ENCODE measurements at places on chromosomes 1 and 21. TPM values are rescaled to one million over a fixed set of nuclear protein-coding genes. Genes with fewer than 3 reads are reported as not detected.

GRCh38 chr1:63454269-63454668 is 68.8 kb downstream of the ITGB3BP start:
- DNase-seq: no peak

Gene BMP8B
- total RNA-seq: 1.8 TPM

DNA sequence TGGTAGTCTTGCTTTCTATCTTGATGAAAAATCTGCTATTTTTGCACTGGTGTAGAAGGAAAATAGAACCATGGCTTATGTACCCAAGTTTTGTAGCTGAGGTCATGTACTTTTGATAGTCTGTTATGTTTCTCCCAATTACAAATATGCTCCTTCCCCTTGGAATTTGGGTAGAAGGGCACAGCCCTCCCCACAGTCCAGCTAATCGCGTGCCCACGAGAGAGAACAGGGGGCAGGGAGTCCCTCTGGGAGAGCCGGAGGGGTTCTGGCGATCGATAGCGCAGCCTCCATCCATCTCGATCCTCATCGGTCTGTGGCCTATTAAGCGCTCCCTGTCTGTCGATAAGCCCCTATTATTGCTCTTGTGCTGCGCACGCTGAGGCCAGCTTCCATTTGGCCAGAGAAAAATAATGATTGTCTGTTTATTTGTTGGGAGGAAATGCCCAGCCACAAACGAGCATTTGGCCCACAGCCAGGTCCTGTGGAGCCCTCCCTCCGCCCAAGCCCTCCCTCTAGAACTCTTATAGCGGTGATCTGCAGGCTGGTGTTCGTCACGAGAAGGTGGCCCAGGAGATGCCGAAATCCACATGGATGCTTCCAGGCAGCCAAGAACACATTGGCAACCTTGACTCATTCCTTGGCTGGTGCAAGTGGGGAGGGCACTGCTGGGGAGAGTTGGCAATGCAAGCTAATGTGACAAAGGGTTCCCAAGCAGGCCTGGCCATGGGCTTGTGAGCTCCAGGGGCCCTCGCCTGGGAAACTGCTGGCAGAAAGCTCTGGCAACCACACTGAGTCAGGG is 134.7 kb upstream of the TNR start:
- DNase-seq: no peak

- no peak for DNase-seq
Observed at GRCh38 chr1:76314730-76315129, 240.2 kb downstream of the ST6GALNAC3 start.

Gene CCDC17
- 2.8 TPM for total RNA-seq

GRCh38 chr21:45788637-45789506 is 145.3 kb downstream of the PCBP3 start:
- DNase-seq: no peak

GRCh38 chr1:211865180-211865579 is 34.6 kb upstream of the LPGAT1 start:
- DNase-seq: no peak
